ENCODE measurements at places on chromosomes 5 and 9. TPM values are rescaled to one million over a fixed set of nuclear protein-coding genes. Genes with fewer than 3 reads are reported as not detected.

CCL27 gene
- total RNA-seq = 0.86 TPM

ASPN gene
- not detected for total RNA-seq

PCDHGA8 gene
- total RNA-seq = 0.43 TPM

CARD9 gene
- 1.3 TPM for total RNA-seq

SMIM33 gene
- total RNA-seq = not detected

TTC16 gene
- total RNA-seq = not detected

SPINK7 gene
- not detected for total RNA-seq

SURF1 gene
- 32.0 TPM for total RNA-seq

ARL14EPL gene
- not detected for total RNA-seq

DRD1 gene
- total RNA-seq = not detected

SLC6A19 gene
- total RNA-seq = not detected

NRARP gene
- 31.7 TPM for total RNA-seq

GALNT12 gene
- 4.9 TPM for total RNA-seq

ANKRD18B gene
- 25.0 TPM for total RNA-seq

OCLN gene
- total RNA-seq = 7.9 TPM

MELK gene
- 60.4 TPM for total RNA-seq

CFAP77 gene
- total RNA-seq = 0.23 TPM

IL4 gene
- not detected for total RNA-seq

TOMM5 gene
- total RNA-seq = 159 TPM

COL15A1 gene
- 0.33 TPM for total RNA-seq

TMEM252 gene
- not detected for total RNA-seq

PCDHGC5 gene
- total RNA-seq = 3.0 TPM

IGIP gene
- 1.4 TPM for total RNA-seq

DNAJA1 gene
- total RNA-seq = 254 TPM

TRPM6 gene
- total RNA-seq = not detected

LYSMD3 gene
- 12.1 TPM for total RNA-seq

BARHL1 gene
- total RNA-seq = not detected

NAIP gene
- total RNA-seq = 11.3 TPM

ABHD17B gene
- 42.1 TPM for total RNA-seq

SLIT3 gene
- 12.6 TPM for total RNA-seq

PCDHGA7 gene
- total RNA-seq = 0.32 TPM

TARS1 gene
- 214 TPM for total RNA-seq

FGF10 gene
- total RNA-seq = 3.8 TPM

GBGT1 gene
- 12.9 TPM for total RNA-seq

KYAT1 gene
- 17.9 TPM for total RNA-seq

NR4A3 gene
- total RNA-seq = 0.93 TPM

PROB1 gene
- total RNA-seq = 2.2 TPM

DENND1A gene
- total RNA-seq = 17.8 TPM

MYOT gene
- not detected for total RNA-seq

FBP2 gene
- total RNA-seq = not detected

TRAF1 gene
- total RNA-seq = 3.8 TPM

SOHLH1 gene
- total RNA-seq = not detected

LHX2 gene
- total RNA-seq = 0.19 TPM

ARID3C gene
- total RNA-seq = not detected

CDC20B gene
- total RNA-seq = not detected

COL23A1 gene
- total RNA-seq = 34.0 TPM

SET gene
- 891 TPM for total RNA-seq

EIF4E1B gene
- not detected for total RNA-seq

MPDZ gene
- 76.1 TPM for total RNA-seq

DBH gene
- 0.59 TPM for total RNA-seq

STC2 gene
- 2.6 TPM for total RNA-seq

C5orf52 gene
- total RNA-seq = not detected

AK8 gene
- 1.3 TPM for total RNA-seq

MARCOL gene
- not detected for total RNA-seq

AHRR gene
- 1.3 TPM for total RNA-seq

BHMT2 gene
- not detected for total RNA-seq

RPL37 gene
- total RNA-seq = 1,510 TPM

SLCO6A1 gene
- total RNA-seq = 4.4 TPM

Data from neural crest cell (in vitro differentiated cells).